ENCODE measurements at places on chromosomes 7 and 10.
A peak's percentile ranks its signal among the peaks of the same experiment; 100 is the strongest.

GRCh38 chr7:28630350-28630749 lies 218.0 kb downstream of the CREB5 start:
- no peak overlapping the region for H3K4me3 ChIP-seq
- H3K27ac ChIP-seq: no peak overlapping the region
- no peaks in the 10 kb centered on the region for H3K27me3 ChIP-seq
- H3K36me3 ChIP-seq: no peaks in the 10 kb centered on the region
- no peaks in the 10 kb centered on the region for H3K4me1 ChIP-seq
- DNase-seq: no peak

GRCh38 chr10:51950371-51950995 lies 251.1 kb upstream of the CSTF2T start:
- H3K36me3 ChIP-seq: no peaks in the 10 kb centered on the region
- DNase-seq: no peak
- H3K27ac ChIP-seq: no peak overlapping the region
- H3K27me3 ChIP-seq: no peaks in the 10 kb centered on the region
- no peak overlapping the region for H3K4me3 ChIP-seq
- peaks cover 3% of the 10 kb centered on the region for H3K4me1 ChIP-seq

GRCh38 chr7:22330903-22331302 lies 26.1 kb downstream of the RAPGEF5 start:
- H3K4me1 ChIP-seq: peaks cover 35% of the 10 kb centered on the region
- no peaks in the 10 kb centered on the region for H3K27me3 ChIP-seq
- H3K27ac ChIP-seq: no peak overlapping the region

DNA sequence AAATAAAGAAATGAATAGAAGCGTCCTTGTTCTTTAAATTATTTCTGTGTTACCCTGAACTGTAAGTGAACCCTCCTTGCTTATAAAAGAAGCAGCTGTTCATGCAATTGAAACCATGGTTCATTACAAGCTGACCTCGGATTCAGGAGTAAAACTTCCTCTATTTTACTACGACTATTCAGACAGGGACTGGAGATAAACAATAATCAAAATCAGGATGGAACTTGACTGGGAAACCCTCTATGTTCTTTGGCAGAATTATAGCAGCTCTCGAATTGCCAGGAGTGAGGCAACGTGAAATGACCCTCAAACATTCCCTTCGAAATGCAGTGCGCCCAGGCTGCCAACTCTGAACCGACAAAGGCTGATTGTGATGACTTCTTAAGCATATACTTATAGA lies 172.1 kb downstream of the CYP26A1 start:
- no peak for DNase-seq
- no peaks in the 10 kb centered on the region for H3K27me3 ChIP-seq
- 0 out of 2 replicates have a peak, but pooled peaks cover 2% of the 10 kb centered on the region for H3K4me1 ChIP-seq
- H3K27ac ChIP-seq: no peak overlapping the region
- H3K36me3 ChIP-seq: no peaks in the 10 kb centered on the region

GRCh38 chr10:14032406-14032998 lies 298.2 kb downstream of the FRMD4A start:
- no peaks in the 10 kb centered on the region for H3K4me1 ChIP-seq
- no peak overlapping the region for H3K4me3 ChIP-seq
- H3K27ac ChIP-seq: no peak overlapping the region
- H3K36me3 ChIP-seq: no peaks in the 10 kb centered on the region
- H3K27me3 ChIP-seq: no peaks in the 10 kb centered on the region

DNA sequence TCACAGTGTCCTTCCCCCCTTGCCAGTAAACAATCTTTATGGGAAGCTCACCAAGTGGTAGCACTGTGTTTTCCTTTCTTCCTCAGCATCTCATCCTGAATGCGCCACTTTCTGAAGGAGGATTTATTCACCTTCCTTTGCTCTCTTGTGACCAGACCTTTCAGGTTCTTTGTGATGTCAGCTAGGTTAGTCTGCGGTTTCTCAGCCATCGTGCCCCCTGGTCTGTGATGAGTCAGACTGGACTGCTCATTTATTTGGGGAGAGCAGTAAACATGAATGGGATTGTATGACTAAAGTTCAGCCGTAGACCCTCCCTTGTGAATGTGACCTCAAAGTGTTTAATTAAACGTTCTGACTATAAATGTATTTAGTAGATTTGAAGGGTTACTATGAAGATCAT lies 235.1 kb upstream of the CELF2 start:
- H3K4me1 ChIP-seq: no peaks in the 10 kb centered on the region
- no peak overlapping the region for H3K27ac ChIP-seq
- no peak for DNase-seq
- no peaks in the 10 kb centered on the region for H3K27me3 ChIP-seq

GRCh38 chr10:99943908-99944307 lies 65.8 kb downstream of the DNMBP start:
- H3K27ac ChIP-seq: no peak overlapping the region
- peaks cover 4% of the 10 kb centered on the region for H3K4me1 ChIP-seq
- H3K27me3 ChIP-seq: no peaks in the 10 kb centered on the region
- no peak overlapping the region for H3K4me3 ChIP-seq

- no peak overlapping the region for H3K4me3 ChIP-seq
- no peak for DNase-seq
- no peaks in the 10 kb centered on the region for H3K27me3 ChIP-seq
- peaks cover 3% of the 10 kb centered on the region for H3K4me1 ChIP-seq
Measured at GRCh38 chr10:33537066-33537465, 202.6 kb upstream of the NRP1 start.

- H3K27ac ChIP-seq: no peak overlapping the region
- DNase-seq: no peak
- H3K27me3 ChIP-seq: no peaks in the 10 kb centered on the region
Measured at GRCh38 chr7:102412548-102412947, 16.4 kb downstream of the PRKRIP1 start.

- H3K4me3 ChIP-seq: no peak overlapping the region
- H3K27me3 ChIP-seq: no peaks in the 10 kb centered on the region
- no peaks in the 10 kb centered on the region for H3K36me3 ChIP-seq
- no peak overlapping the region for H3K27ac ChIP-seq
- peaks cover 2% of the 10 kb centered on the region for H3K4me1 ChIP-seq
- no peak for DNase-seq
Measured at GRCh38 chr7:13952921-13953320, 36.5 kb downstream of the ETV1 start.

DNA sequence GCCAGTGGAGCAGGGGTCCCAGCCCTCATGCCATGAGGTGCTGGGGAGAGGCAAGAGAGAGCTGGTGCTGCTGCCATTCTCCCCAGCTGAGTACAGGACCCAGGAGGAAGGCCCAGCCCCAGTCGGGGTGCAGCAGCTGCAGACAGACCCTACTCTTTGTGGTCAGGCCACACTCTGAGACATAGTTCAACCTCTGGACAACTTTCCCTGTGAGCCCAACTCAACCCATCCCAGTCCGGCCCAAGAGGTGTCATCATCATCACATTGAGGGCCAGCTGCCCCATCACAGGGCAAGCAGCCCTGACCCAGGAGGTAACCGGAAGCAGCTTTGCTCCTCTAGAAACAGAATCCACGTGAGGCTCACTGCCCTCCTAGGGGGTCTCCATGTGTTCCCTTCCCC lies 133.8 kb upstream of the KCNMA1 start:
- no peak for DNase-seq
- no peaks in the 10 kb centered on the region for H3K4me1 ChIP-seq
- no peaks in the 10 kb centered on the region for H3K36me3 ChIP-seq
- no peak overlapping the region for H3K4me3 ChIP-seq

DNA sequence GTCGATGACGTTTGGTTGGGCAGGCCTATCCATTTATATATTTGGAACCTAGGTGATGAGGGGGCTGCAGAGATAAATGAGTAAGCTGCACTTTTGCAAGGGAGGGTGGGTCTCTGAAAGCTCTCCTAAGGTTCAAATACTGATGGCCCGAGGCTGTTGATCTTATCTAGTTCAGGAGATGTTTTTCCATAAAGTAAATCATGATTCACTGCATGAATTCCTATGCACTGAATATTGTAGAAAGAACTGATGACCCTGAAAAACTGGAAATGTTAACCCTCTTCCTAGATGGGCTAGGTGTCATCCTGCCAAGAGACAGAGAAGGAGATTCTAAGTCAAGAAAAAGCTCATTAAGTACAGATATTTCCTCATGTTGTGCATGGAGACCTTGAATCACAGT lies 459.9 kb downstream of the PLXNA4 start:
- no peaks in the 10 kb centered on the region for H3K27me3 ChIP-seq
- H3K36me3 ChIP-seq: no peaks in the 10 kb centered on the region
- H3K27ac ChIP-seq: no peak overlapping the region

- H3K27ac ChIP-seq: peak overlapping the region; percentile 74
- peaks cover 15% of the 10 kb centered on the region for H3K4me1 ChIP-seq
- H3K36me3 ChIP-seq: no peaks in the 10 kb centered on the region
- no peaks in the 10 kb centered on the region for H3K27me3 ChIP-seq
Measured at GRCh38 chr7:12423355-12423996, 19.8 kb upstream of the VWDE start.

DNA sequence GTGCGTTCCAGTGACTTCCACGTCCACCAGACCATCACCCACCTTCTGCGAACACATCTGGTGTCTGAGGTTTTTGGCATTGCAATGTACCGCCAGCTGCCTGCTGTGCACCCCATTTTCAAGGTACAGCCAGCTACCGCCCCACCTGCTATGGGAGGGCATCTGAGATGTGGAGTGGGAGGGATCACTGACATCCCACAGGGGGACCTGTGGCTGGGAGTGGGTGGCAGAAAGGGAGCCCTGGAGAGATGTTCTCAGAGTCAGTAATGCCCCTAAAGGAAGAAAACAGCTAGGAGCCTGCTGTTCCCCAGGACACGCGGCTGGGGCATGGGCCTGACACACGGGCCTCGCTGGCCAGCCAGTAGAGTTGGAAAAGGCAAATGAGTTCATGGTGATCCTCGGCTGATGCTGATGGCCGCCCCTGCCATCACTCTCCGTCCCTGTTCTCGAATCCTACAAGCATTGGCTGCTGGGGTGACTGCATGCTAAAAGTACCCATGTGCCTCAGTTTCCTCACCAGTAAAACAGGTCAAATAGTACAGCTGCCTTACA lies 66.6 kb downstream of the ALOX5 start:
- no peak overlapping the region for H3K27ac ChIP-seq
- H3K36me3 ChIP-seq: no peaks in the 10 kb centered on the region
- DNase-seq: no peak
- no peaks in the 10 kb centered on the region for H3K4me1 ChIP-seq
- H3K27me3 ChIP-seq: no peaks in the 10 kb centered on the region
- H3K4me3 ChIP-seq: no peak overlapping the region

- H3K36me3 ChIP-seq: no peaks in the 10 kb centered on the region
- DNase-seq: no peak
- no peak overlapping the region for H3K4me3 ChIP-seq
- no peaks in the 10 kb centered on the region for H3K27me3 ChIP-seq
Measured at GRCh38 chr10:56547163-56547562, 186.1 kb upstream of the ZWINT start.

DNA sequence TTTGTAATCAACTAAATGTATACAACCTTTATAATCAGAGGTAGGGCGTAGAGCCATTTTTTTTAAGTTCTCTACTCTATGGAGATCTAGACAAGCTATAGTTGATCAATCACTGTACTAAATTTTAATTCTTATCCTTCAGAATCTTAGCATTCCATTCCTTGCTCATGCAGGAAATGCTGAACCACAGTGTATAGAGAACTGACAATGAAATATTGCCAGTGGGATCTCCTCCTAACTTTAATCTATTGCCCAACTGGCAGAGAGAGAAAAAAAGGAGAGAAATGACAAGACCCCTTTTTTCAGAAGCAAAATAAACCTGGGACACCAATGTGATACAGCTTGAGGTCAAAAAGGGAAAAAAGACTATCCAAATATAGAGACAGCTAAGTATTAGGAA lies 26.4 kb upstream of the PPP3CB start:
- no peak overlapping the region for H3K4me3 ChIP-seq
- peaks cover 45% of the 10 kb centered on the region for H3K36me3 ChIP-seq
- no peak for DNase-seq
- H3K4me1 ChIP-seq: no peaks in the 10 kb centered on the region
- H3K27me3 ChIP-seq: no peaks in the 10 kb centered on the region

- H3K4me3 ChIP-seq: peak overlapping the region; percentile 69
- no peak for DNase-seq
- peaks cover 12% of the 10 kb centered on the region for H3K36me3 ChIP-seq
- no peaks in the 10 kb centered on the region for H3K4me1 ChIP-seq
Measured at GRCh38 chr10:125720002-125720382, 483 bp downstream of the EDRF1 start.
